ENCODE measurements at places on chromosomes 5 and 9. TPM values are rescaled to one million over a fixed set of nuclear protein-coding genes. Genes with fewer than 3 reads are reported as not detected.

The CDH6 gene
- 3.0 TPM for polyA plus RNA-seq

GRCh38 chr5:154228696-154229095, 38.2 kb downstream of the GALNT10 start:
- DNase-seq: no peak

The TNIP1 gene
- 84.6 TPM for polyA plus RNA-seq

GRCh38 chr5:565782-566440, 41.7 kb upstream of the SLC9A3 start:
- DNase-seq: no peak

DNA sequence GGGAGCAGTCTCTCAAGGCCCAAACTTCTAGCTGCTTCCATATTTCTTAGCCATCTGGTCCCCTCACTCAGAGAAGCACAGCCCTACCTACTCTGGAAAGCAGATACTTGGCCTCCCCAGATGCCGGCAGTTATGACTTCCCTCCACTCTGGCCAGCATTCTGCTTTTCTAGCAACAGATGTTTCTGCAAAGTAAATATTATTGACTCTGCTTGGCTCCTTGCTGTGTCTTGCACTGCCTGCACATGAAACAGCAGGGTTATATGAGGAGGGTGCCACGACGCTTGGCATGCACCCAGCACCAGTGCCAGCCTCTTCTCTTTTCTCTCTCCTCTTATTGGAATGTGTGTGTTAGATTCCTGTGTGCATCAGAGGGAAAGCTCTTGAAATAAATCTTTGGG, 99.7 kb downstream of the ARHGAP26 start:
- peak; percentile 71 for DNase-seq

The CENPH gene
- 9.1 TPM for polyA plus RNA-seq

The C1QTNF3 gene
- 91.7 TPM for polyA plus RNA-seq

GRCh38 chr5:107168086-107168485, 502.7 kb downstream of the EFNA5 start:
- no peak for DNase-seq
